ENCODE measurements at places on chromosomes 13 and 19. TPM values are rescaled to one million over a fixed set of nuclear protein-coding genes. Genes with fewer than 3 reads are reported as not detected.

The FFAR1 gene
- total RNA-seq: not detected

The EDNRB gene
- total RNA-seq: 72.7 TPM

The SPRED3 gene
- total RNA-seq: 2.1 TPM

The LRRC4B gene
- 4.7 TPM for total RNA-seq

The ETV2 gene
- 1.1 TPM for total RNA-seq

The EBI3 gene
- total RNA-seq: 1.5 TPM

The AKT1S1 gene
- total RNA-seq: 32.8 TPM

The TMPRSS9 gene
- not detected for total RNA-seq

The PGLYRP1 gene
- not detected for total RNA-seq

The TECR gene
- total RNA-seq: 104 TPM

The MIR17HG gene
- total RNA-seq: 4.2 TPM

The FSD1 gene
- total RNA-seq: not detected

The ZNF324 gene
- total RNA-seq: 14.7 TPM

The ZNF497 gene
- total RNA-seq: 1.6 TPM

The CEACAM21 gene
- 3.6 TPM for total RNA-seq

The SLAIN1 gene
- total RNA-seq: 9.5 TPM

The KANK3 gene
- 12.8 TPM for total RNA-seq

The SSC5D gene
- total RNA-seq: 15.2 TPM

The IRGC gene
- not detected for total RNA-seq

The CCDC169 gene
- 17.8 TPM for total RNA-seq

The CRB3 gene
- total RNA-seq: 23.6 TPM

The SBSN gene
- total RNA-seq: not detected

The CEACAM1 gene
- total RNA-seq: 21.6 TPM

The PGLYRP2 gene
- total RNA-seq: 0.34 TPM

The MEIOSIN gene
- total RNA-seq: not detected
